SW 1271 (cell line): ENCODE measurements at places on chromosomes 2 and 18.

- no peak for DNase-seq
These were observed 9.9 kb downstream of the CNTNAP5 start for GRCh38 chr2:124035001-124035400.

- DNase-seq: no peak
These were observed 30.1 kb upstream of the ITGA6 start for GRCh38 chr2:172397148-172397834.

DNA sequence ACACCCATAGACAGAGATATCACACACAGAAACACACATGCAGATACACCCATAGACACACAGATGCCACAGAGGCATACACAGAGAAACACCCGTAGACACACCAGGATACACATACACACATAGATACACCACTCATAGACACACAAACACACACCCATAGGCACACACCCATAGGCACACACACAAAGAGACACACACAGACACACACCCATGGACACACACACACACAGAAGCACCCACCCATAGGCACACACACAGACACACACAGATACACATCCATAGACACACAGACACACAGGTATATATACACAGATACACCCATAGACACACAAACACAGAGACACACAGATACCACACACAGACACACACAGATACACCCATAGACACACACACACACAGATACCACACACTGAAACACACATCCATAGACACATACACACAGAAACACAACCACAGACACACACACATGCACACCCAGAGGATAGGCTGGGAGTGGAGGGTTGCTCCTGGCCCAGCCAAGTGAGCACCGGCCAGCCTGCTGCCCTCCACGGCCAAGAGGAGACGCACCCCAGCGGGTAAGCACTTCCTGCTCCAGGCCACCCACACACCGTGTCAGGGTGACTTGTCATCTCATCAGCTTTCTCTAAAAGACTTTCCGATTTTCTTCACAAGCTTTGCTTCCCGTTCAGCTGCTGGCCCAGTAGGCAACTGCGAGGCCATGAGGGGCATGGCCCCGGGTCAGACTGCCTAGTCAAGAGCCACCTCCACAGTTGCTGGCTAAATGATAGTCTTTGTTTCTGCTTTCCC lies 14.1 kb upstream of the CNNM3 start:
- no peak for DNase-seq

GRCh38 chr18:55245211-55245614 lies 286.0 kb upstream of the CCDC68 start:
- DNase-seq: no peak

DNA sequence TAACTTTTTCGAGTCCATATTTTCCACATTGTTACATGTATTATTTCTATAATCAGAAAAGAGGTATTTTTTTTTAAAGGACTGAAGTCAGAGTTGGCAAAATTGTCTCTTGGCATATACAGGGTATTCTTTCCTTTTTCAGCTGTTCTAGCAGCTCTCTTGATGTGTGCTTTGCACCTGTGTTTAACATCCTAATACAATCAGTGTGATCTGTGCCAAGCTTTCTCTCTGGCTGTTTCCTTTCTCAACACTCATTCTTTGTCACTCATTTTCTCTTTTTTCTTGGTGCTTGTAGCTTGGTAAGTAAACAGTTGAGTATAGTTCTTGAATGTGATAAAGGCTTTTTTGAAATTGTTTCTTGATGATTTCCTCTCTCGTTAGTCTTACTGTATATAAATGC lies 9.2 kb downstream of the RNMT start:
- DNase-seq: no peak

GRCh38 chr2:159145745-159146354 lies 140.7 kb downstream of the WDSUB1 start:
- DNase-seq: no peak

DNA sequence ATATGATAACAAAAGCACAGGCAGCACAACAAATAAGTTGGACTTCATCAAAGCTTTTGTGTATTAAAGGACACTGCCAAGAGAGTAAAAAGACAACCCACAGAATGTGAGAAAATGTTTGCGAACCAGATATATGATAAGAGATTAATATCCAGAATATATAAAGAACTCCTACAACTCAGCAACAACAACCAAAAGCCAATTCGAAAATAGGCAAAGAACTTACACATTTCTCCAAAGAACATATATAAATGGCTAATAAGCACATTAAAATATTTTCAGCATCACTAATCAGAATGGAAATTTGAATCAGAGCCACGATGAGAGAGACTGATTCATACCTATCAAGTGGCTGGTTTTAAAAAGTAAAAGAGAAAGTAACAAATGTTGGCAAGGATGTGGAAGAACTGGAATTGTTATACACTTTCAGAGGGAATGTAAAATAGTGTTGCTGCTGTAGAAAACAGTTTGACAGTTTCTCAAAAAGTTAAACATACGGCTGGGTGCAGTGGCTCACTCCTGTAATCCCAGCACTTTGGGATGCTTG lies 25.2 kb downstream of the EPB41L5 start:
- DNase-seq: no peak

- no peak for DNase-seq
These were observed 133.4 kb downstream of the HDAC4 start for GRCh38 chr2:239267288-239267951.

DNA sequence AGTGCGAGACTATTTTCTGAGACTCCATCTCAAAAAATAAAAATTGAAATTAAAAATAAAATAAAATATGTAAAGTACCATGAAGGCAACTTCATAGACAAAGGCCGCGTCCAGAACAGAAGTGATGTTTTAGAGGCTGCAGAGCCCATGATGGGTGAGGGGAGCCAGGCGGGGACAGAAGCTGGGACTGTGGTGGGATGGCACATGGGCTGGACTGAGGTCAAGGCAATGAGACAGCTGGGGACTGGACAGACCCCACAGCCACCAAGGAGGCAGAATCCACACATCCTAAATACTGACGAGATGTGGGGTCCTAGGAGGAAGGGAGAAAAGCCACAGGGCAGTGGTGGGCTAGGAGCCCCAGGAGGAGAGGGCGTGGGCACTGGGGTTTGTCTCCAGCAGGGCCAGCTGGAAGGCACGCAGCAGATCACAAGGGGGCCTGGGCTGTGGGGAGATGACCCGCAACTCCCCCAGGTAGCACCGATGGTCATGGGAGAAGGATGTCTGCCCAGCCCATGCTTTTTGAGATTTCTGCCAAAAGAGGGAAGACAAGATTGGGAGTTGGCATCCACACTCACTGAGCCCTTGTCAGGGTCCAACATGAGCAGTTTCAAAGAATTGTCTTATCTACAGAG lies 74.3 kb downstream of the KCNF1 start:
- no peak for DNase-seq

DNA sequence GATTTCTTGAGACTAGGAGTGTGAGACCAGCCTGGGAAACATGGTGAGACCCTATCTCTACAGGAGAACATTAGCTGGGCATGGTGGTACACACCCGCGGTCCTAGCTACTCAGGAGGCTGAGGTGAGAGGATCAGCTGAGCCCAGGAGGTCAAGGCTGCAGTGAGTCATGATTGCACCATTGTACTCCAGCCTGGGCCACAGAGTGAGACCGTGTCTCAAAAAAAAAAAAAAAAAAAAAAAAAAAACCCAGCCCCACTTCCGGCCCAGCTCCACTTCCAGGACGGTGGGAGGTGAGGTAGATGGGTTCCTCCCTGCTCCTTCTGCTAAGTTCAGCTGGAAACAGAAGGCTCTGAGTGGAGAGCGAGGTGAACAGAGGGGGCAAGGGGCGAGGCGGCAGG lies 41.4 kb upstream of the NFATC1 start:
- DNase-seq: no peak

- DNase-seq: no peak
These were observed 28.3 kb downstream of the CREB1 start for GRCh38 chr2:207558079-207558491.

GRCh38 chr2:227862227-227862740 lies 9.1 kb upstream of the DAW1 start:
- peak; percentile 3 for DNase-seq

DNA sequence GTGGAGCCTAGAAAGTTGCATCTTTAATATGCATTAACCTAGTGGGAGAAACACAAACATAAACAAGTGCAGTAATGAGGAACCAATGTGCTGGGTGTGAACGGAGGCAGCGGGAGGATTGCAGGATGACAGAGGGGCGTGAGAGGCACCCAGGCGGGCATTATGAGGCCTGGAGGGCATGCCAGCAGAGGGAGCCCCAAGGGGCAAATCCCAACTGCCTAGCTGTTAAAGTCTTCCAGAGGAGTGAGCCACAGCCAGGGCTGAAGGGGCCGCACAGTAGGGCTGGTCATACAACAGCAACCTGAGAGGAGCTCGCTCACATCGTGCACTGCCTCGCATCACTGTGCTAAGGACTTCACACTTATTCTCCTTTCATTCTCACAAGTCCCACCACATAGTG lies 13.3 kb upstream of the PRELID3A start:
- DNase-seq: no peak

GRCh38 chr2:71897836-71898235 lies 249.8 kb downstream of the CYP26B1 start:
- no peak for DNase-seq

DNA sequence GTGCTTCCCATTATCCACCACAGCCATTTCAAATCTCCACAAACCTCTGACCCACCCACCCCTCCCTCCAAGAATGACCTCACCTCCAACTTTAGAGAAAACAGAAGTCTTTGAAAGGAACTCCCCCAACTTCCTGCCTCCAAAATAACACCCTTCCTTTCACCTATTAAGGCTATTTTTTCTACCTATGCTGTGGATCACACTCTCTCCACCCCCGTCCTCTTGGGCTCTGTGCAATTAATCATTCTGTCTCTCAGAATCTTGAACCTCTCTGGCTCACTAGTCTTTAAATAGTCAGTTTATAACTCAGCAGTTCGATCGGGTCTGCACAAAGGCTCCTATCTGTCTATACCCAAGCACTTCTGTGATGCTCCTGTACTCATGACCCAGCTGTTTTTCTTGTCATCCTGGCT lies 37.3 kb upstream of the XPO1 start:
- DNase-seq: no peak

- DNase-seq: no peak
These were observed 54.0 kb downstream of the DNER start for GRCh38 chr2:229660391-229660790.

- no peak for DNase-seq
These were observed 27.2 kb downstream of the OSBPL6 start for GRCh38 chr2:178221556-178221955.

GRCh38 chr2:96963316-96963715 lies 23.1 kb downstream of the FAM178B start:
- DNase-seq: no peak

DNA sequence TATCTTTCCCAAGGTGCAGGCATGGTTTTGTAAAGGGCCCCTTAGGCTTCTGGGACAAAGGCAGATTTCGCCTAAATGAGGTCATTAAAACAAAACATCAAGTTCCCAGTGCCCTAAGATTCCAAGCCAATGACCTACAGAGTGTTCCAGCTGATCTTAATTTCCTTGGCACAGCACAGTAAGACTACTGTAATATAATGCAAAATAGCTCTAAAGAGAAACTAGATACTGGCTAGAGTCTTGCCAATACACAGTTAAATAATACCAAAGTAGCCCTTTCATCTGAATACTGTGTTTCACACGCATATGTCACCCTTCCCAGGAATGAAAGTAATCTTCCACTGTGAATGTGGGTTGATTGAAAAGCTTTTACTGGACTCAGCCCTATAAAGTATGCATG lies 14.7 kb downstream of the GRB14 start:
- DNase-seq: no peak

DNA sequence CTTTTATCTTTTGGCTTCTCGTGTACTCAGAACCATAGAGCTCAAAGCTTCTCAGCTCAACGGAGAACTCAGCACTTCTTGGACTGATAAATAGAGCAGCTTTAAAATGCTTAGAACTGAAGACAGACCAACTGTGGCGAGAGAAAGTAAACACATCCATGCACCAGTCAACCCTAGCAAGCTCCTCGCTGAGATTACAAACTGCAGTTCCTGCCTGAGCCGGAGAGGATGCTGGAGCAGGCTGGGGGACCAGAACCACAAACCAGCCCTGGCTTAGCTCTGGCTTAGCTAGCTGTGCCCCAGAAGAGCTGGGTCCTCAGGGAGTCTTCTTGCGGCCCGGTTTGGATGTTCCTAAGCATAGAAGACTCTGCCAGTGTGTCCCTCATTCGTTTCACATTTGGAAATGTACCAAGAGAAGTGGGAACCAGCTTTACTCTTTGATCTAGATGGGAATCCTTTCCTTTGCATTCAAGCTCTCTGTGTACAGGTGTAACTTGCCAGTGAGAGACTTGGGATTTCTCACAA lies 5.6 kb downstream of the PAX8 start:
- DNase-seq: no peak

DNA sequence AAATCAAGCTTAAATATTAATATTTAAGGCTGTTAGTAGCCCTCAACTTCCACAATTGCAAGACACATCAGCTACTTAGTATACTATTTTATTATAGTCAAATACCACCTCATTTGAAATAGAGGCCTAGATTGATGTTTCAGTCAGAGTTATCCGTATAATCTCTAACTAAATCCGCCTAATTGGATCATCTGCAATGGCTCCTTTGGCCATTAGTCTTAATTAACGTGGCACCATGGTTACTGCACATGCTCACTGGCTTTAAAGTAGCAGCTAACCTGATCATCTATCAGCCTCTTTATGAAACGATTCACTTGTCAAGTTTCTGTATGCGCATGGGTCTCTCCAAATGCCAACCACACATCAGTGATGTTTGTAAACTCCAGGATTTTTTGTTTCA lies 112.3 kb downstream of the COLEC12 start:
- no peak for DNase-seq

DNA sequence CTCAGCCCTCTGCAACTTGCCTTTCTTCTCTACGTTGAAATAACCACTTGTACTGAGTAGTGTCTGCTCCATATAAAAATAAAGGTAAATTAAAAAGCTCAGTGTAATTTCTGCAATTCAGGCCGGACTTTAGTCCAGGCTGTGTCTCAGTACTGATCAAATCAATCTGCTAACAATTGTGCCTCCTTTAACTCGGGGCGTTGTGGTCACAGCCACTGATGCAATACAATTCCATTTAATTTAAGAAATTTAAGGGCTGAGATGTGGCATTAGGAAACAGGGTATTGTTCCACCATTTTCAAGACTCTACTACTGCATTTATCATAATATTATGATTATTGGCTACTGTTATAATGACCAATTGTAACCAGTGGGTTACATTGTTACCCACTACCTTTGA lies 60.0 kb upstream of the NPAS2 start:
- no peak for DNase-seq

DNA sequence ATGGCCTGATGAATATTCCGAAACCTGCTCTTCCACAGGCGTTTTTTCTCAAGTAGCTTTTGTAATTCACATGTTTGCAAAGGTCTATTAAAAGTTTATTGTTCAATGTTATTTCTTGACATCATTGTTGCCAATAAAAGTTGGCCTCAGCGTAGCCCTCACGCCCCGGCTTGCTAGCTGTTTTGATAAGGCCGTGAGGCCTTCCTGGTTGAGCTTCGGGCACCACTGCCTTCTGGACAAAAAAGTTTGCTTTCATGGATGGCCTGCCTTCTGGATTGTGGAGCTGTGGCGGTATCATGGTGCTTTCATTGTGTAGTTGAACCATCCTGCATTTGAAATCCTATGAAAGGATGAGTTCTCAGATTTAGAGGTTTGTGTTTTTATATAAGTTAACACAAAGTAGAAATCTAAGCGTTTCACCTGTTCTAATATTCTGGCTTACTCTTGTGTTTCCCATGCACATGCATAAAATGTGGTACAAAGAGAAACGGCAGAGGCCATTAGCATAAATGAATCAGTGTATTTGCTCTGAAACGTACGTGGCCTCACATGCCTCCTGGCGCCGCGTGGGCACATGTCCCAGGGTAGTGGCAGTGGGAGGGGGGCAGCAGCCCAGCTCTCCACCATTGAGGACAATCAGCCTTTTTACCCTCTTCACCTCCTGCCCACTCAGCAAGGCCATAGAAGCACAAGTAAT lies 134.5 kb downstream of the NCK2 start:
- DNase-seq: no peak

- DNase-seq: no peak
These were observed 170.5 kb downstream of the FAM210A start for GRCh38 chr18:13555865-13556264.
